ENCODE measurements at places on chromosomes 5 and 9. TPM values are rescaled to one million over a fixed set of nuclear protein-coding genes. Genes with fewer than 3 reads are reported as not detected.

The CDH10 gene
- 0.14 TPM for total RNA-seq

The PDLIM4 gene
- total RNA-seq: 0.45 TPM

The PLK2 gene
- total RNA-seq: 36.8 TPM

The TLR4 gene
- total RNA-seq: 0.15 TPM

The CLPTM1L gene
- 170 TPM for total RNA-seq

The AK8 gene
- total RNA-seq: 1.3 TPM

The CEL gene
- total RNA-seq: 0.40 TPM

The SLC22A4 gene
- total RNA-seq: 6.4 TPM

The CTXN3 gene
- total RNA-seq: not detected

The EIF4E1B gene
- not detected for total RNA-seq

The SLC34A1 gene
- total RNA-seq: not detected

The ESM1 gene
- not detected for total RNA-seq

The OR13C9 gene
- not detected for total RNA-seq

The PDE6A gene
- total RNA-seq: 0.24 TPM

The ADAMTS2 gene
- total RNA-seq: 0.10 TPM

The DROSHA gene
- 46.8 TPM for total RNA-seq

The MED27 gene
- 33.1 TPM for total RNA-seq

The BAAT gene
- 0.32 TPM for total RNA-seq

The CLIC3 gene
- 2.3 TPM for total RNA-seq

The GDNF gene
- 0.03 TPM for total RNA-seq

The GBA2 gene
- 32.5 TPM for total RNA-seq

The MEF2C gene
- 0.02 TPM for total RNA-seq

The ELL2 gene
- 36.0 TPM for total RNA-seq

The KLF9 gene
- total RNA-seq: 2.9 TPM

The FOXD4L5 gene
- 0.03 TPM for total RNA-seq

The ADAMTS19 gene
- not detected for total RNA-seq

The ISL1 gene
- total RNA-seq: 0.05 TPM

The ZNF883 gene
- 0.85 TPM for total RNA-seq

The NIM1K gene
- 0.30 TPM for total RNA-seq

The NTRK2 gene
- total RNA-seq: not detected

The SLC23A1 gene
- total RNA-seq: 1.5 TPM

The CDKN2A gene
- total RNA-seq: not detected

The ENTREP1 gene
- 0.70 TPM for total RNA-seq

The SURF1 gene
- total RNA-seq: 49.3 TPM

The STK32A gene
- 0.24 TPM for total RNA-seq

The PPP1R26 gene
- 15.2 TPM for total RNA-seq

The PRR7 gene
- total RNA-seq: 32.8 TPM

The TSC1 gene
- 17.2 TPM for total RNA-seq

Measured in A549 treated with Hydrocortisone at 1 μM for 4 hours (cell line).